ENCODE measurements at places on chromosomes 16 and 17. TPM values are rescaled to one million over a fixed set of nuclear protein-coding genes. Genes with fewer than 3 reads are reported as not detected.
A peak's percentile ranks its signal among the peaks of the same experiment; 100 is the strongest.

Gene CLEC3A
- total RNA-seq: not detected

Gene STX1B
- not detected for total RNA-seq

Gene ARL5C
- total RNA-seq: not detected

Gene OTOA
- total RNA-seq: not detected

Gene ADAMTS18
- total RNA-seq: not detected

Gene HSPB9
- not detected for total RNA-seq

Gene NUDT7
- not detected for total RNA-seq

Gene KRTAP2-1
- total RNA-seq: not detected

Gene CASKIN2
- total RNA-seq: 7.8 TPM

Gene KRT40
- total RNA-seq: not detected

Gene JPH3
- total RNA-seq: 1.7 TPM

DNA sequence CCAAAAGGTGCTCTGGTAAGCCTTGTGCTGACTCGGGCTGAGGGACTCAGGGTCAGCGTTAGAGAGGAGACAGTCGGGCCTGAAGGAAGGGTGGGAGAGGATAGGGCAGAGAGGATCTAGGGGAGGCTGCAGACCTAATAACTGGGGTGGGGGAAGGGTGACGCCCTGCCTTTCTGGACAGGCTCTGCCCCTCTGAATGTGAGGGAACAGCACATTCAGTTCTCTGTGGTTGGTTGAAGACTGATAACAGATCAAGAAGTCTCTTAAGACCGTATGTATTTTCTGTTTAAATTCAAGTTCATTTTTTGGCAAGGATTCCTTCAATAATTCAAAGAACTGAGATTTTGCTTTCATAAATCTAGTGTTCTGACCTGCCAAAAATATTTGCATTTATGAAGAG, 56.2 kb upstream of the TEKT3 start:
- no peak for DNase-seq

DNA sequence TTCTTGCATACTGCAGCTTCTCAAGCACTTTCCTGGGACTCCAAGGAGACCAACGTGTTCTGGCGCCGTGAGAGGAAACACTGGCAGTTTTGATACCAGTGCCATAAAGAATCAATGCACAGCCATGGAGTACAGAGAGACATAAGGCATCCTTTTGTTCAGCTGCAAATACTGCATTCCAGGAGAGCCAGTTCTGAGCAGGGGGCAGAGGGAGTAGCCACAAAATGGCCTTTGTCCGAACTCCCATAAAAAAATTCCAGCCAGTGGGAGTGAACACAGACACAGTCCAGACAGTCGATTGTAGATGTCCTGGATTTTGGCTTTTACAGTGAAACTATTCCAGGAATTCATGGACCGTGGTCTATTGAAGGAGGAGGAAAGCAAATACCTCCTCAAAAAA, 36.2 kb upstream of the TEKT3 start:
- no peak for DNase-seq

DNA sequence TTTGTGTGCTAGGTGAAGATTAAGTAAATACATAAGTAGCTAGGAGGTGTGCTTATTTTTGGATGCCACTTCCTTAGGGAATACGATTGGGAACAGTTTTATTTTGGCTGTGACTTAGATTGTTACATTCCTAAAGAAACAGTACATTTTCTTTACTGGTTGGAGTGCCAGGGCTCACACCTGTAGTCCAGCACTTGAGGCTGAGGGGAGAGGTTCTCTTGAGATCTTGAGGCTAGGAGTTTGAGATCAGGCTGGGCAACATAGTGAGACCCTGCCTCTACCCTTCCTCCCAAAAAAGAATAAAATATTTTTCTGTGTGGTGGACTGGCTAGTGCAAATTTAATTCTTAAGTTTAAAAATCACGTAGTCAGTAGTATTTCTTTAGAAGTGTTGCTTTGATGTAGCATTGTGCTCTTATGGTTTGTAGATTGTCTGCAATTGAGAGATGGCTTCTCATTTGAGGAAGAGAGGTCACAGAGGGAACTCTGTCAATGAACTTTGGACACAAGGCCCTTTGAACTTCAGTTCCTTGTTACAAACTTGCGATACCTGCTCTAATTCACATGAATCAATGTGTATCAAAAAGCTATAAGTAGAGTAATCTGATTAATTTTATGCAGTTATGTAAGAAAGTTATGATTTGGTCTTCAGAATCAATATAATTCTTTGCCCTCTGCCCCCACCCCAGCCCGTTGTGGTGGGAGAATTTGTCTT, 7.1 kb downstream of the HAPSTR1 start:
- no peak for DNase-seq

DNA sequence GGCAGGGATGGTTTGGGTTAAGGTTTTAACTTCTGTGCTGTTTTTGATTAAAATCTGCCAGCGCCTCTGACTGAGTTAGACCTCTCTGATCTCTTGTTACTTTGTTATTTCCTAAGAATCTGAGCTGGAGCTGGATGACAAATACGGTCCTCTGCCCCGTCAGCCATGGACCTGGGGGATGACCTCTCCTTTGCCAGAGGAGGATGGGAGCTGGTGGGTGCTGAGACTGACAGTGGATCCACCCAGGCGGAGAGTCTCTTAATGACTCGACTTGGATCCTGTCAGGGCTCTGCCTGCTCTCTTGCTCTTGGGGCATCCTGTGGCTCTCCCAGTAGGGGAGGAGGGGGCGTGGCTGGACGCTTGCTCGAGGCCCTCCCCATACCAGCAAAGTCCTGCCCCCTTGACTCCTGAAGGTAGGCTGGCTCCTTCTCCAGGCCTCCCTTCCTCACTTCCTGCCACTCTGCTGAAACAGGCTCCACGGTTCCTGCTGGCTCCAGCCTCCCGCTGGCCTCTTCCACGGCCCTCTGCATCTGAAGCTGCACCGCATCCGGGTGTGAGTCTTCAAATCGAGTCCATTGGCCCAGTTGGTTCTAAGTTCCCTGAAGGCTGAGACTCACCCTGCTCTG, 24.8 kb upstream of the MAP3K14 start:
- peak; percentile 99 for DNase-seq

GRCh38 chr17:61299517-61300513, 99.8 kb upstream of the TBX2 start:
- no peak for DNase-seq

GRCh38 chr17:74981979-74982662, 5.3 kb upstream of the CDR2L start:
- peak; percentile 72 for DNase-seq

DNA sequence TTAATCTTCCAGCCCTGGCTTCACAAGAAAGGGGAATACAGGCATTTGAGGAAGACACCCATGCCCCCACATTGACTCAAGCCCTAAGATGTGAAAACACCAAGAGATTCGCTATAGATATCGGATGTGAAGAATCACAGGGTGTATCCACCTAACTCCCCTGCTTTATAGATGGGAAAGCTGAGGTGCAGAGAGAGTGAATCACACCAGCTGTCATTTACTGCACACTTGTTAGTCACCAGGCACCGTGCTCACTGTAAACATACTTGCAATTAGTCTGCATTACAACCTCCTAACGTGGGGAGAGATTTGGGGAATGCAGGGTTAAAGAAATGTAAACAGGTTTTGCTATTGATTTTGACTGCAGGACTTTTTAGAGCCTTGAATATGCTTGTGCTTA, 325.5 kb downstream of the C16orf95 start:
- peak; percentile 44 for DNase-seq

- DNase-seq: no peak
These were observed 10.4 kb downstream of the SLC6A4 start for GRCh38 chr17:30225112-30225511.

DNA sequence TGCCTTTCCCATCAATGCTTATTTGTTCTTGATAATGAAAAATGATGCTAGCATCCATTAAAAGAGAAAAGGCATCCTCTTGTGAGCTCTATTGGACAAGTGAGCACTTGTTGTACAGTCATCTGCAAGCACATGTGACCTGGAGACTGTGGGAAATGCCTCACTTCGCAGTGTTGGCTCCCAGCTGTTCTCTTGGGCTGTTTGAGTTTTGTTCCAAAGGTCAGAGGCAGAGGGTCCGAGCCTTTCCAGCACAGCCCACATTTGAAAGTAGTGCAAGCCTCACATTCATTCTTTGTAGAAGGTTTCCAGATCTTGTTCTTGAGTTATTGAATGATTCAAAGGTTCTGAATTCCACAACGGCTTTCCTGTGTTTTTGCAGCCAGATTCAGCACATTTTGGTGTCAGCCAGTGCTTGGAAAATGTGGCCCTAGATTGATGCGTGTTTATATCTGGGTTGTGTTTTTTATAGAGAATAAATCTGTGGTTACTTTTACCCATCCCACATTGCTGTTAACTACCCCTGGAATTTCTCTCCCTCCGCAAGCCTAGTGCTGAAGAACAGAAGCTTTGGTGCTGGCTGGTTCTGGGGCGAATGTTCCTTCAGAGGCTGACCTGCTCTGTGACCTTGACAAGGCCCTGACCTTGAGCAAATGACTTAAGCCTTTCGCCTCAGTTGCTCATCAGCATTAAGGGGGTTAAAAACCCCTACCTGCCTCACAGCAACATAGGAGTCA, 49.8 kb downstream of the CDH1 start:
- peak; percentile 15 for DNase-seq

DNA sequence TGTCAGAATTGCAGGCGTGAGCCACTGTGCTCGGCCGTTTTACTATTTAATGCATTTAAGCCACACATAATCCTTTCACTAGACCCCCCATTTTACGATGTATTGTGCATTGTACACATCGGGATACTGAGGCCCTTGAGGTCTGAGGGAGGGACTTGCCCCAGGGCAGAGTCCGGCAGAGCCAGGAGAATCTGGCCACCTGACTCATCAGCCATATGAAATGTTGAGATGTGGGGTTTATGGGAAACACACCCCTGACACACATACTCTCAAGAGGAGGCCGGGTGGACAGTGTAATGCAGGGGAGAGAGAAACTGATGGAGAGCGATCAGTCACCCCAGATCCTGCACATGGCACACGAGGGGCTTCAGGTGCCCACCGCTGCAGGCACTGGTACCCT, 196.6 kb downstream of the ZNF423 start:
- DNase-seq: no peak

- DNase-seq: no peak
These were observed 4.7 kb downstream of the DYNC1LI2 start for GRCh38 chr16:66746682-66747081.

- DNase-seq: no peak
These were observed 134.5 kb upstream of the FOXF1 start for GRCh38 chr16:86375851-86376250.

DNA sequence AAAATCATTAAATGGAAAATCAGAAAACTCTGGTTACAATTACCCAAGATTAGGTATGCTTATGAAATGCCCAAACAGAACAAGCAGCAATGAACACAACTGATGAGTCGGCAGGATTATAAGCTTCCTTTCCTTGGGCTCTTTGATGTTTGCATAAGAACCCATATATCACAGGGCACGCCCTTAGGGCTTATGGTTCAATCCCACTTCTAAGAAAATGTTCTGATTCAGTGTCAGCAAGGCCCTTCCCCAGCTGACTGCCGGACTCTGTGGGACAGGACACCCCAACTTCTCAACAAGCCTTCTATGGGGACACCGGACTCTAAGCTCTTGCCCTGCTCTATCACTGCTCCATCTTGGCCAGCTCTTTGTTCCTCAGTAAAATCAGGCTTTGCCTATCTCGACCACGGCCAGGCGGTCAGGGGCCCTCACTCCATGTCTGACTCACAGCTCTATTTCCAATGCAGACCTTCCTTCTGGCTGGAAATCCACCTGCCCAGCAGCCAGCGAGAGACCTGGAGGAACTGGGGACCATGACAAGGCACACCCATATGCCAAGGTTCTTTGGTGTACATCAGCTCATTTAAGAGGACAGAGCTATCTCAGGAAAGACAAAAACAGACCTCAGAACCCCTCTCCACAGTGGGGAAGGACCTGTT, 26.8 kb downstream of the LITAFD start:
- DNase-seq: no peak

- DNase-seq: no peak
These were observed 1.2 kb downstream of the NEUROD2 start for GRCh38 chr17:39606434-39607056.

GRCh38 chr16:50532576-50532975, 15.6 kb upstream of the NKD1 start:
- no peak for DNase-seq

DNA sequence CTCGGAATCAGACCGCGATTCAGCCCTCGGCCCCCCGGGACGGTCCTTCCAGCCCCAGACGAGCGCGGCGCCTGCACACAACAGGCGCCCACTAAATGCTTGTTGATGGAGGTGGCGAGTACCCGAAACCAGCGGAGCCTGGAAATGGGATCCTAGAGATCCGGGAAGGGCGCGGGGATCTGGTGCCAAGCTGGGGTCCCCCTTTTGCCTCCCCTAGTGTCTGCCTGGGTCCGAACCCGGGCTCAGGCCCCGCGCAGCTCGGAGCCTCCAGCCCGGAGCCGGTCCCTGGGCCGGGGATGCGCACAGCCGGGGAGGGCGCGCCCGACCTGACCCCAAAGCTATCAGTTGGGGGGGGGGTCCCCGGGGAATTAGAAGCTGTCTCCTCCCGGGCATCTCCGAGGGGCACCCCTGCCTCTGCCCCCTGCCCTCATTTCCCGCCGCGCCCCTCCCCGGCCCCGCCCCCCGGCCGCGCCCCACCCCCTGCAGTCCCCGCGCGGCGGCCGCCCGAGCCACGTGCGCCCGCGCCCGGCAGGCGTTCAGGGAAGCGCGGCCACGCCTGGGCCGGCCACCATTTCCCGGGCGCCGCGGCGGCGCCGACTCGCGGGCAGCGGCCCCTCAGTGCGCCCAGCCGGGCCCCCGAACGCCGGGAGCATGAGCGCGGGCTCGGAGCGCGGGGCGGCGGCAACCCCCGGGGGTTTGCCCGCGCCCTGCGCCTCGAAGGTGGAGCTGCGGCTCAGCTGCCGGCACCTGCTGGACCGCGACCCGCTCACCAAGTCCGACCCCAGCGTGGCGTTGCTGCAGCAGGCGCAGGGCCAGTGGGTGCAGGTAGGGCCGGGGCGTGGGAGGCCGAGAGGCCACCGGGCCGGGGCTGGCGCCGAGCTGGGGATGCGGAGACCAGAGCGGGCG, at the start of gene CPNE7:
Gene CPNE7, plus strand, starts transcription at position 512 of the 906 bp plus-strand sequence. Its CDS starts 140 bp downstream, at position 652.
- DNase-seq: no peak

DNA sequence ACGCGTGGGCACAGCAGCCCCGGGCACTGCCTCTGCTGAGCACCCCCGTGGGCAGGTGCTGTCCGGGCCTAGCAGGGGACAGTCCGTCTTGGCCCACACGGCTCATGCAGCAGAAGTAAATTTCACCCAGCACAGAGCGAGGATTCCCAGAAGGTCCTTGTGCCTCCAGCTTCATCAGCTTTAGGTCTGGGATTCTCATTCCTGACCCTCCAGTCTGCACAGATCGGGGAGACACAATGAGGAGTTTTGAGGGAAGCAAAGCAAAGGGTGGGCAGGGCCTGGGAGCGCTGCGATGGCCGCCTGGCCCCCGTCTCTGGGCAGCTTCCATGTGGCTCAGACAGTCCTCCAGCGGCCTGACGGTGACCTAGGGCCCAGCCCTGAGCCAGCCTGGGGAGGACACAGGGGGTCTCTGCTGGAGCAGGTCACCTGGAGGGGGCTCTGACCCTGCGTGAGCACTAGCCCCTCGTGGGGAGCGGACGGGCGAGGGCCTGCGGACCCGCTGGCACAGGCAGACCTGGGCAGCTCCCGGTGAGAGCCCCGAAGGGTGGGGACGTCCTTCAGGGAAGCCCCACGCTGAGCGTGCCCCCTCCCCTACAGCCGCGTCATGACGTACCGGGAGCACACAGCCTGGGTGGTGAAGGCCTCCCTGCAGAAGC, 30.7 kb upstream of the CHMP6 start:
- DNase-seq: no peak

All from MG63 (cell line).